ENCODE measurements at places on chromosomes 3 and 15.

DNA sequence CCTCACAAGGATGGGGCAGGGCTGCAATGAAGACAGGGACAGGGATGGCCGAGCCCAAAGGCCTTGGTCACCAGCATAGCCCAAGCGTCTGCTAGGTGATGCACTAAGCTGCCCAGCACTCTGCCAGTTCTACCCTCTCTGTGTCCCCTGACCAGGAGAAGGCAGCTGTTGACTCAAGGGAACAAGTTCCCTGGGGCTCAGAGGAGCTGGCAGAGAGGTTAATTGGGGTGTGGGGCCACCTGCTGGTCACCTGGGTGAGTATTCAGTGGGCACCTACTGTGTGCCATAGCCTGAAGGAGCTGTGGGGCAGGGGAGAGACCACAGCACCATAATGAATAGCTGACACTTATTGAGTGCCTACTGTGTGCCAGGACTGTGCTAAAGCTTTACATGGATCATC lies 22.0 kb upstream of the DOCK3 start:
- peak; percentile 39 for DNase-seq

GRCh38 chr3:110810356-110810755 lies 261.3 kb upstream of the NECTIN3 start:
- DNase-seq: no peak

DNA sequence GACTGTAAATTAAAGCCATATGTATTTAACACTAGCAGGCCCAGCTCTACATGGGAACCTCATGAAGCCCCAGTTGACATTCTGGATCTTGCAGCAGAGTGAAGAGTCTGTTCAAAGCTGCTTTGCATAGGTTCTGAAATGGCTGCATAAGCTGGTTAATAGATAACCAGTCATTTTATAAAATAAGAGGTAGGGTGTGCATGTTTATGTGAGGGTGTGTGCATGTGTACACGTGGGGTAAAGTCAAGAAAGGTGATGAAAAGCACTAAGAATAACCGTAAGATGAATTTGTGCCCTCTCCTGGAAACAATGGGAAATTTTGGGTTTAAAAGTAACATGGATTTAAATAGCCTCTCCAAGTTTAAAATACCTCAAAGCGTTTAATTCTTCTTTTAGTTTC lies 33.0 kb downstream of the PAQR9 start:
- DNase-seq: no peak

- DNase-seq: peak; percentile 54
Observed at GRCh38 chr15:69807721-69808120, 290.0 kb downstream of the TLE3 start.

- DNase-seq: no peak
Observed at GRCh38 chr3:98056035-98056434, 20.9 kb upstream of the GABRR3 start.

DNA sequence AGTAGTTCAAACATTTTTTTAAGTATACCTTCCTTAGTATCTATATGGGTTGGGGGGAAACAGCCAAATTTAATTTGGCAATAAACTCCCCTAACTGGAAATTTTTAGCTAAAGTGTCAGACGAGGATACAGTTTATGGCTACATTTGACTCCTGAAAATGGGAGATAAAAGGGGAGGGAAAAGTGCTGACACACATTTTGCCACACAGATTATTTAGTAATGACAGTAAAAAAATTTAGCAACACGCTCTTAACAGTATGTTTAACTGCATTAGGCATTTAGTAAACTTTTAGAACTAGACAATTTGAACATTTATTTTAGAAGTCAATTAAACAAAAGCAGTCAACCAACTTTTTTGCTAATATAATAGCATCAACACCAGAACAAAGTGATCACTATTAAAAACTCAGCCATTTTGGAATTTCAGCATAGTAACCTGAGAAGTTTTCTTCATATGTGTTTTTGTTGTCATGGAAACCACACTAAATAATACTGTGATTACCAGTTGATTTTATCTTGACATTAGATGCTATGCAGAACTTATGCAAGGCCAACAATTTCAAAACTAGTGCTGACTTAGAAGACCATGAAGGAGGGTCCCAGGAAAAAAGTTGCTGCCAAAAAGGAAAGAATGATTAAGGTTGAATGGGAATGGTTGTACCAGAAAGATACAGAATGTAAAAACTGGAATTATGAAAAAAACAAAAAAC lies 47.0 kb upstream of the TFG start:
- no peak for DNase-seq

GRCh38 chr15:50798684-50799083 lies 33.2 kb upstream of the SPPL2A start:
- no peak for DNase-seq

DNA sequence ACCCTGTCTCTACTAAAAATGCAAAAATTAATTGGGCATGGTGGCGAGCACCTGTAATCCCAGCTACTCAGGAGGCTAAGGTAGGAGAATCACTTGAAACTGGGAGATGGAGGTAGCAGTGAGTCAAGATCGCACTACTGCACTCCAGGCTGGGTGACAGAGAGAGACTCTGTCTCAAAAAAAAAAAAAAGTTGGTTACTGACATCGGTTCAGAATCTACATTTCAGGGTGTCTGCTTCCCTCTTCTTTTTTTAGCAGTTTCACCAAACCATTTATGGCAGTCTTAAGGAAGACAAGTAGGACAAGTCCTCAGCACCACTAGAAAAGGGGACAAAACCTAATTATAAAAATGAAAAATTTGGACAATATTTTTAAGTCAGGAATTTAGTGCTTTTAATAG lies 3.3 kb upstream of the USP4 start:
- DNase-seq: no peak

DNA sequence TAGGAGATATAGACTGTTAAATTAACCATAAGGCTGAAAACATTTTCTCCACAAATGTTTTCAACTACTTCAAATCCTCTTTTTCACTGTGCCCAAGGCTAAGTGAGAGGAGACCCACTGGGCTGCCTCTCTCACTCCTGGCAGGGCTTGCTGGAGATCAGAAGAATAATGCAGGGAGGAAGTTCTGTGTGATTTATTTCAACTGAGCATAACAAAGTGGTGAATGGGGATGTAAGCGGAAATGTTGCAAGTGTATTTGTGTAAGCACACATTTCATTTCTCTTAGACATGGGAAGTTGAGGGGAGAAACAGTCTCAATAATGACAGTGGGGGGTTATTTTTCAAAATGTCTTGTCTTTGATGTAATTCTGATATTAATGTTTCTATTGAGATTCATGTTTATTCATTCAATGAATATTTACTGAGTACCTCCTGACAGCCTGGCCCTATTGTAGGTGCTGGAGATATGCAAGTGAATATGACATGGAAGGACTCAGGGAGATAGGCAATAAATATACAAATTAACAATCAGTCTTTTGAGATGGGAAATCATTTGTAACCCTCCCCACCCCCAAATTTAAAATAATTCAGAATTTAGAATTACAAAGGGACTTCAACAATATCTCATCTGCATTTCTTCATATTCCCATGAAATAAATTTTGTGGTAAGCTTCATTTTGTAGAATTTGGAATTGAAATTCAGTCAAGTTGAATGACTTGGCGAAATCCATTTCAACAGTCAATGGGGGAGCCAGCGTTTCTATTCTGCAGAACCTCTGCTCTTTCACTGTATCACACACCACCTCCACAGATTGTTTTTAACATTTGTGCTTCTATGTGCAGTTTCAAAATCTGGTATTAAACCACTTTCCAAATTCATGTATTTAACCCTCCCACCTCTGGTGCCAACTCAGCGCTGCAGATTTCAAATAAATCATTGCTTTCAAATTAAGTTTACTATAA lies 247.2 kb downstream of the SLC9A9 start:
- DNase-seq: no peak

All from EL (cell line).